ENCODE measurements at places on chromosomes 1 and 21.

DNA sequence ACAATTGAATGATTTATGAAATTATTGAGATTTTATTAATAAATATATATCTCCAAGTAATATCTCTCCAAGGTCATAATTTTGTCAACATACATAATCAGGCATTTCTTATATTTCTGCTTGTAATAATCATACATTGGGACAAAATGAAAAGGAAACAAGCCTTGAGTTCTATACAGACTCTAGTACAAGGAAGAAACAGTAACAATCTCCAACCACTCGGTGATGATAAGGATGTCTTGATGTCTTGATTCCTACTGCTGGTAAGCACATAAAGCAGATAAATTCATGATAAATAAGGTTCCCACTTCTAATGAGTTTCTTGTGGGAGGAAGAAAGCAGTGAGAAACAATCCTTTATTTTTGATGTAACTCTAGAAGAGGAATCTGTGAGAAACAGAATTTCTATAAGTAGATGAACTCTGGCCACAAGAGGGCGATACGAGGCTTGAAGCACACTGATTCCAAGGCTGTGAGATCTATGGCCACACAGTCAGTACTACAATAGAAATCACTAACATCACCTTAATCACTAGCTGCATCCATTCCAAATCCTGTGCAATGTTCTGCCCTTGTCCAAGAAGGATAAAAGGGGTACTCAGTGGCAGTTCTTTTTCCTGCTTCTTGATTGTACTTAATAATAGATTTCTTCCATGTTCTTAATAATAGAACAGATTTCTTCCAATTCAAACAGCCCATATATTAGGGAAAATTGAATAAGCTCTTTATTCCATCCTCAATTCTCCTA, 41.4 kb upstream of the LRRC8B start:
- peak; percentile 93 for DNase-seq

DNA sequence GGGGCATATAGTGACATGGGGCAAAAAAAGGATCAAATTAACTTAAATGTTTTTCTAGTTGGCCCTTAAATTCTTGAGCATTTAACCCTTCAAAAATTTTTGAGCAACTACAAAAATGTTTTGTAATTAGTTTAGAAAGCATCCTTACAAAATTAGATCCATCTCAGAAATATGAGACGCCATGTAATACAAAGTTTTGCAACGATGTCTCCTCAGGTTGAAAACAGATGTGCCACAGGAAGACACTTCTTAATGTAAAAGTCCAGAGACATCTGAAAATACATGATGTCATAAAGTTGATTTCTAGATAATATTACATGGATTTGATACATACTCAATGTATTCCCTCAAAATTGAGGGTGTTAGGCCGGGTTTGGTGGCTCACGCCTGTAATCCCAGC, 37.5 kb downstream of the CD46 start:
- DNase-seq, result no peak

- no peak for DNase-seq
Observed at GRCh38 chr1:165610866-165611265, 20.2 kb upstream of the MGST3 start.

GRCh38 chr1:37002898-37003297, 31.4 kb downstream of the GRIK3 start:
- DNase-seq, result no peak

GRCh38 chr1:153945131-153945794, 1.3 kb downstream of the DENND4B start:
- peak; percentile 91 for DNase-seq

- no peak for DNase-seq
Observed at GRCh38 chr21:15493646-15494045, 236.1 kb upstream of the USP25 start.

DNA sequence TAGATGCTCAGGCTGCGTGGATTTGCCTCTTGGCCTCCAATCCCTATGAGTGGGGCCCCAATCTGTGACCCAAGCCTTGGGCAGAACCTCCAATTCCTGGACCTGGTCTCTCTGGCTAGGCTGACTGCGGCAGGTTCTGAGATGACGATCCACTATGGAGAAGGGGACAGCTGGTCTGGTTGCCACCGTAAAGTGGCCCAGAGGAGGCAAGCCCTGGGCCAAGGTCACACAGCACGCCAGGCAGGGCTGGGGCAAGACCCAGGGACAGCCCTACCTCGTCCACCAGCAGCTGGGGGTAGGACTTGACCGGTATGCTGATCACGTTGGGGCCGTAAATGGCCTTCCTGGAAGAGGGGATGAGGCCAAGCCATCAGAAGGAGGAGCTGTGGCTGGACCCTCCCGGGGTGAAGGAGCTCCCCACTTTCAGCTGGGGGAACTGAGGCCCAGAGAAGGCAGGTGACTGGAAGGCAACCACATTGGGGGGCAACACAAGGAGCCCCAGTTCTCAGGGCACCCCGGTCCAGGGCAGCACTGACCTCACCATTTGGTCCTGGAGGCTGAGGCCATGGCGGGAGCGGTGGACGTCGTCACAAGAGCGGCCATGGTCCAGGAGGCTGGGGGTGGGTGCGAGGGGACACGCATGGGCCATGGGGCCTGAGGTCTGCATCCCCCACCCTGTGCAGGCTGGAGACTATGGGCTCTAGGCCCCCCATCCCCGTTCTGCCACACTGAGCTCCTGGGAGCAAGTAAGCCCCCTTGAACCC, 9.8 kb downstream of the ATP13A2 start:
- no peak for DNase-seq

- peak; percentile 42 for DNase-seq
Observed at GRCh38 chr21:25557180-25557579, 50.1 kb downstream of the MRPL39 start.

DNA sequence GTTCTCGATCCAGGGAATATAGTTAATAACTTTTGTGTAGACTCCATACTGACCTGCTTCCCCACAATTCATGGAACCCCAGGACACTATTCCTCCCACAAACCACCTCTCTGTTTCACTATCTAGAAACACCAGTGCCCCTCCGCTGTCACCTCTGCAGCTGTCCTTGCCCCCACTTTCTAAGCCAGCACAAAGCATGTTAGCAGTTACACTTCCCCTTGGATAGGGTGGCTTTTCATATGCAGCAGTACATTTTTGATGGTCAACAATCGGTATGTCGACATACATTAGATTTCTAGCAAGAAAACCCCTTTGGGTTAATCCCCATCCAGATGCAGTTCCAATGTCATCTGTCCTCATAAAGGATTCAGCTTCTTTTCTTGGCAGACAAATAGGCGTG, 14.4 kb downstream of the TARDBP start:
- no peak for DNase-seq

DNA sequence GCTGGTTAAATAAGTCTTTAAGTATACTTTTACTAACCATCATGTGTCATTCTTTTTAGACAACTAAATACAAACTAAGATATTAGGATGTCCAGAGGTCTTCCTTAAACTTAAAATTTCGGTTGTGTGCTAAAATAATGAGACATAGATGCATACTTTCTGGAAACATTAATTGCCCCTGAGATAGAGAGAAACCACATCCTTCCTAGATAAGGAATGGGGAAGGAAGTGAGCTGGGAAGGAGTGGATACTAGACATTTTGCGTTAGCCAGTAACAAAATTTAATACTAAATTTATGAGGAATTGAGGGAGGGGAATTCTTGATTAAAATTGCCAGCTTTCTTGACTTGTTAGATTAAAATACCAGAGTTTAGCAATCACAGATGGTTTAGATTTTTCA, 37.1 kb upstream of the PTGS2 start:
- DNase-seq, result no peak

DNA sequence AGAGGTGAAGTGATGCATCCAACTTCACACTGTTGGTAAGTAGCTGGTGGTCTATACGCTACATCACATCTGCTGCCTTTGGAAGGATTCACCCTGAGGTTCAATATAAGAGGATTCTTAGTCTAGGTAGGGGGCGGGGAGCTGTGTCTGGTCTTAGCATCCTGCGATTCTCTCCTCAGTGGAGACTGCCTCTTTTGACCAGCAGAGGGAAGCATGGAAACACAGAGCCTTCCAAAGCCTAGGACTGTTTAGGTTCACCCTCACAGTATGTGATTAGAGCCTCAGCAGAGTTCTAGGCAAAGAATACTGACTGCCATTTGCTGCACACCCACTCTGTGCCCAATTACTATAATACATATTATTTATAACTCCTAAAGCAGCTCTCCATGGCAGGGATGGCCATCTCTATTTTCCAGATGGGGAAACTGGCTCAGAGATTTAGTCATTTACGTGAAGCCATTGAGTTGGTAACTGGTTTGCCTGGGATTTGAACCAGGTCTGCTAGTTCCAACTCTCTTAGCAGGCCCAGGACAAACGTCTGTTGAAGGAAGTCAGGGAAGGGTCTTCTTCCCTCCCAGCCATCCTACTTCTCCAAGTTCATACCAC, 28.9 kb upstream of the EFCAB14 start:
- DNase-seq, result peak; percentile 27

DNA sequence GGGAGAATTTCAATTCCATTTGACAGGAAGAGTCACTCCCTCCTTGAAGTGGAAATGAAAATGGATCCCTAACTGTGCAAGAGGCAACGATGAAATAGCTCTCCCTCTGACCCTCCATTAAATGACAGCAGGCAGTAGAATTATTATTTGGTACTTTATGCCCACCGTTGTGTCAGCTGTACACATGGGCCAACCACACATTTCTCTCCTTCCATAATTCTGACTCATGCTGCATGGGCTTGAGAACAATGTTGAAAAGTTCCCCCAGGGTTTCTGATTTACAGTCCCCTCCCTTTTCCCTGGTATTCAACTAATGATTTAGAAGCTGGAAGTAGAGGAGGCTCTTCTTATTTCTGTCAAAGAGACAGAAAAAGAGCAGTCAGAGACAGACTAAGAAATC, 103.5 kb downstream of the RGS7 start:
- no peak for DNase-seq

- no peak for DNase-seq
Observed at GRCh38 chr1:67691712-67692111, 6.7 kb downstream of the GADD45A start.

GRCh38 chr1:211118407-211119102, 15.4 kb downstream of the KCNH1 start:
- DNase-seq, result no peak

DNA sequence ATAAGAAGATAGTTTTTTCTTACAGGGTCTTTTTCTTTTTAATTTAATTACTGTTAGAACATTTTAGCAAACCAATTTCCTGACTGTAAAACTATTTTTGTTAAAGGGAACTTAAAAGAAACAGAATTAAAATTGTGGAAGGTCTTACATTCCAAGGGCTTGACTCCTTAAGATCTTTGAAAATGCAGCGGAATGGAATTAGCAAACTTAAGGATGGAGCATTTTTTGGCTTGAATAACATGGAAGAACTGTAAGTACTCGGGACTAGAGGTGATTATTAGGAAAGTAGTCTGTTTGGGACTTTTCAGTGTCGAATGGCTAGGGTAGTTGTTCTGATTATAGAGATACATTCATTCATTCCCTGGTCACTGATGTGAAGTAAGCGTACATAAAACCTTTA, 21.5 kb downstream of the LRIG2 start:
- no peak for DNase-seq

- DNase-seq, result no peak
Observed at GRCh38 chr1:226104671-226105121, 42.2 kb downstream of the H3-3A start.

- no peak for DNase-seq
Observed at GRCh38 chr1:33738976-33739375, 124.9 kb upstream of the HMGB4 start.

DNA sequence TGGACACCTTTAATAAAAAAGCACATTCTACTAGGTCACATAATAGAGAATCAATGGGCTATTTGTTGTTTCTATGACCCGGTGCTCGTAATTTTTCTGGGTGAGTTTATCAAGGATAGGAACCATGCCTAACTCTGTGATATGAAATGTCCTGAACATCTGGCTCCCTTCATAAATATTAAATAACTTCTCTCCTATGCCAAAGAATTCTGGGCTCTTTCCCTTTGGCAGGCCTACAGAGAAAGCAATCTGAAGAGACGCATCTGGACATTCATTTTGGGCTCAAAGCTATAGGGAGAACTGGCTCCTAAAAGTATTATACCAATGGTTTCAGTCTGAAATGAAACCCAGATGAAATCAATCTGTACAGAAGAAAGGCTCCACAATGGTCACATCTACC, 38.8 kb upstream of the ANGPTL7 start:
- DNase-seq, result no peak

DNA sequence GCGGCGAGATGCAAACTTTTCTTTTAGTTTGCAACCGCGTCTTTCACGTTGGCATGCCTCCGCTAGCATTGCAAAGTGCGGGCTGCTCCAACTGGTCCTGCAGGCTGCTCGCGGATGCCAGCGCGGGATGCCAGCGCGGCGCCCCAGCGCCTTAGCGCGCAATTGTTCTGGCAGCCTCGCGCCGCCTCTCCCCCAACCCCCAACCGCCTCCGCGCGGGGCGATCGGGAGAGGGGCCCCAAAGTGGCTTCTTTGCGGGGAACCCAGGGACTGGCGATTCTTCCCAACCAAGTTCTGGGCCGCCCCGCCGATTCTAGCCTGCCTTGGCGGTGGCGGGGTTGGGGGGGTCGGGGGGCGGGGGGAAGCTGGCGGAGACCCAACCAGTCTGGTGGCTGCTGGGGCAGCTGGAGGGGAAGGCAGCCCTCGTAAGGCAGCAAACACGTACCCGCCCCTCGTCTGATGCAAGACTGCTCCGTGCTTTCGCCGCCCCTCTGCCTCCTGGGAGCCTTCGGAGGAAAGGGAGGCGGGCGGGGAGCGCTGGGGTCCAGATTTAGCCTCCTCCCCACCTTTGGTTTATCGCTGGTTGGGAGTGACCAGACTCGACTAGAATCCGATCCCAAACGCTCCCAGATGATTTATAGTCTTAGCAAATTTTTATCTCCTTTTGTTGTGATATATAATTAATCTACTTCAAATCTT, 756 bp downstream of the PHGDH start:
- peak; percentile 40 for DNase-seq

- DNase-seq, result no peak
Observed at GRCh38 chr1:170685166-170685565, 21.2 kb downstream of the PRRX1 start.

- no peak for DNase-seq
Observed at GRCh38 chr21:29130270-29130969, at the start of gene MAP3K7CL. Gene MAP3K7CL (plus strand): TSS chr21:29130644. CDS start chr21:29133345, 2,701 bp downstream.

GRCh38 chr1:22111620-22112019, 31.3 kb downstream of the WNT4 start:
- DNase-seq, result no peak

DNA sequence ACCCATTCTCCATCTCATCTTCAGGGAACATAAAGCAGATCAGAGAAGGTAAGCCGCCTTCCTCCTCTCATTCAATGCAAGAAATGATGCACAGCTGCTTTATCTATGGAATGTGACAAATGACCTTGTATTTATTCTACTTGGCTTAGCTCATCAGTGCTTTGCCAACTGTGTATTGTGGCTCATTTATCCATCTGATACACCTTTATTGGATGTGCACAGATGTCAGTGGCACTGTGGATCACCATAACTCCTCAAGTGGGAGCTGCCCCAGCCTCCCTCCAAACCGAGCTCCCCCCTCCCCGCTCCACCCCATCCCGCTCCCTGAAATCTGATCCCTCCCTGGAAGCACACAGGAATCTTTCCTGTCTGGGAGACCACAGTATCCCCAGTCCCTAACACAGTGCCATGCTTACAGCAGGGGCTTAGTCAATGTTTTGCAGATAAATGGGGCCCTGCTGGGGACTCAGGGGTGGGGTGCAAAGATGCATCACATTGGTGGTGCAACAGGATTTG, 156.0 kb upstream of the RAB4A start:
- no peak for DNase-seq
